Fibroblast of lung (primary cell): ENCODE measurements at places on chromosomes 12 and 14.

GRCh38 chr14:66101662-66102061 lies 384.5 kb upstream of the CCDC196 start:
- DNase-seq = no peak

DNA sequence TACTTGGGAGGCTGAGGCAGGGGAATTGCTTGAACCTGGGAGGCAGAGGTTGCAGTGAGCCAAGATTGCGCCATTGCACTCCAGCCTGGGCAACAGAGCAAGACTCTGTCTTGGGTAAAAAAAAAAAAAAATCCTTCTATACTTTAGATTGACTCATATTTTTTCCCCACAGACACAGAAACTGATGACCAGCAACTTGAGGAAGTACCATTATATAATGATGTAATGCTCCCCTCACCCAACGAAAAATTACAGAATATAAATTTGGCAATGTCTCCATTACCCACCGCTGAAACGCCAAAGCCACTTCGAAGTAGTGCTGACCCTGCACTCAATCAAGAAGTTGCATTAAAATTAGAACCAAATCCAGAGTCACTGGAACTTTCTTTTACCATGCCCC lies 24.3 kb upstream of the SNAPC1 start:
- DNase-seq = no peak

GRCh38 chr12:2270846-2271245 lies 218.1 kb downstream of the CACNA1C start:
- DNase-seq = no peak

DNA sequence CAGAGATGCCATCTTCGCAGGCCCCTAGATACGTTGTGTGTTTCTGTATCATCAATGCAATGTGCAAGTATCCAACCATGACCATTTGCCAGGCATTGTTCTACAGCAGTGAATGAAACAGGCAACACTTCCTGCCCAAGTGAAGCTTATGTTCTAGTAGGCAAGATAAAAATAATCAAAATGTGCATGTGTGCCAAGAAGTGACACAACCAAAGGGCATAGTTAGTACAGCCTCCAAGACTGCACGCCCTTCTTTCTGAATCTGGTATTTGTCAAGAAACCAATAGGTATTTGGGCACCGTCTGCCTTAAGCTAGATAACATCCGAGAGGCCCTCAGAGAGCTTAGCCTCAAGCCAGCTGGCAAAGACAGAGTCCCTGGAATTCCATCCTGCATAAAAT lies 152.0 kb downstream of the TMEM132C start:
- DNase-seq = no peak

DNA sequence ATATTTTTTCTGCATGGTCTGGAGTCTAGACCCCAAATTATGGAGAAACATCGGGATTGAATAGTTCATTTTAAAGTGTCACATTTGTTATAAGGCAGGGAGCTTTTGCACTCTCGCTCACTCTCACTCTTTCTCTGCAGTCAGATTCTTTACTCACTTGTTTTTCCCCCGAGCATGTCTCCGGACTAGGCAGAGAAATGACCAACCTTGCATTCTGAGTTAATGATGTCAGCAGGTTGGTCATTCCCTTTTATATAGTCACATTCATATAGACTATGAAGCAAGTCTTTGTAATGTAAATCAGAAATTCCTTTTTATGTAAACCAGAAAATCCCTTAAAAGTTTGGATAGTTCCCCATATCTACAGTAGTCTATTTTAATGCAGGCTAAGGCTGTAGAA lies 4.1 kb downstream of the C12orf75 start:
- peak; percentile 39 for DNase-seq

DNA sequence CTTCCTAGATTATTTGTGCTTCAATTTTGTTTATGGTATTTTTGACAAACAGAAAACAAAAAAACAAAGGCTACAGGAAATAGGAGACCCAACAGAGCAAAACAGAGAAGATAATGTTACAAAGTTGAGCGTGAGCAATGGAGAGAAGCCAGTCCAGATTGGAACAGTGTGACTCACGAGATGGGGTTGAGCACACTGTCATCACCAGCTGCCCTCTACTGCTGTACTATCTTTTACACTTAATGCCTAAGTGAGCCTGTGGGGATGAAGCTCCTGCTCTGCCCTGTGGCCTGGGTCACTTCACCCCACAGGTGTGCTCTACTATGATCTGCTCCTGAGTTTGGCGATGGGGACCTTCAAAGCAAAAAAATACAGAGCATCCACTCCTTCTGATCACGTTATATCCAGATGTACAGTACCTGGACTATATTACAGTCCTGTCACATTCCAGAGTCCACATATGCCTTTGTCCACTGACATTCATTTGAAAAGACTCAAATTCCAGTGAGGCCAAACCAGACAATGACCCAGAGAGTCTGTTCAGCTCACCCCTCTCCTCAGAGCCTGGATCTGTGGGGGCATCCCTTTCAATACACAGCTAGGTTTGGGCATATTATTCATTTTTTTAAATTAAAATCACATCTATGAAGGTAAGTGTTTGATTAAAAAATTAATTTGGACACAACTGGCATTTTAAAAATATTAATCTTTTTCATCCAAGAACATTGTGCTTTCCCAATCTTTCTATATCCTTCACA lies 4.4 kb downstream of the IPO8 start:
- DNase-seq = peak; percentile 73

DNA sequence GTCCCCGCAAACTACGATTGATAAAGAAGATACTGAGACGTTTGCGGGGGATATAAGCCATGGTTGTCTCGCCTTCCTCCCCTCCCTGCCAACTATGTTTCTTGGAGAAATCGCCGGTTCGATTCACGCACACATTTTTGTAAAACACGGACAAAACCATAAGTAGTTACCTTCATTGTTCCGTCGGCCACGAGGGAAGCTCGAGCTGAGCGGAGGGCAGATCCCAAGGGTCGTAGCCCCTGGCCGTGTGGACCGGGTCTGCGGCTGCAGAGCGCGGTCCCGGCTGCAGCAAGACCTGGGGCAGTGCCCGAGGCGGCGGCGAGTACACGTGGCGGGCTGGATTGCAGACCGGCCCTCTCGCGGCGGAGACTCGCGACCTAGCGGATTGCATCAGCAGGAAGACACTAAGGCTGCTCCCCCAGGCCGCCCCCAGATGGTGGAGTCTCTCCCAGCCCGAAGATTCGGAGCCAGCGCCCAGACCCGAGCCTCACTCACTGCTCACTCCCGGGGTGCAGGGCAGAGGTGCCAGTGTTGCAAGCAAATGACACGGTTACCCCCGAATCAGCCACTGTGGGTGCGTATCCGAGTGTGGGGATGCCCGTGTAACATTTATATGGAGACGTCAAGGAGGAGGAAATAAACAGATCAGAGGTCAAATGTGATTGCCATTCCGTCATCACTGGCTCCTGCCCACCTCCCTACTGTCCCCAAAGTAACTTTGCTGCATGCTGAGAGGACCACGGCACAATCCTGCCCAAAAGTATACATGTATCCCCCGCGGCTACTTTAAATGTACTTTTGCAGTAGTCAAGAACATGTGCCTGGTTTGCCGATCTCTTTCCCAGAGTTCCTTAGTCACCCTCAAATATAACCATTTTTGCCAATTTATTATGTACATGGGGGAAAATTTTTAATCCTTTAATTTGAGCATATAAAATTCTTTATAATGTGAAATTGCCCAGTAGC lies at the start of gene BCAT1:
BCAT1 (minus strand) TSS at position 345 of the 966 bp plus-strand sequence; CDS start at position 176, 169 bp downstream.
- DNase-seq = peak; percentile 89

- DNase-seq = peak; percentile 46
These were observed 759 bp downstream of the NFYB start for GRCh38 chr12:104137001-104137901.

DNA sequence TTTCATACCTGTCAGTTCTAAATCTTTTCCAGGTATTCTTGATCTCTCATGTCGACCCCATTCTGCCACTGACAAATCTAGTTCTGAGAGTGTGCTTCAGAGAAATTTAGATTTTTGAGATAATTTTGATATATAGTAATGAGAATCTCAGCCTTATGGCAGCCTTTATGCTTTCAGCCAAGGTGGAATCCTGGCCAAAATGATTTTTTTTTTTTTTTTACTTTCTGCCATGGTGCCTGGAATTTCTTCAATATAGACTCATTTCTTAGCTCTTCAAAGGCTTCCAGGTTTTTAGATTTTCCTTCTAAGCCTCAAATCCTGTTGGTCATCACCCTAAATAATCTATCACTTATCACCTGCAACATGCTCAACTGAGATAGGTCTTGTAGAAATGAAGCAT lies 926.6 kb downstream of the NRXN3 start:
- DNase-seq = no peak

DNA sequence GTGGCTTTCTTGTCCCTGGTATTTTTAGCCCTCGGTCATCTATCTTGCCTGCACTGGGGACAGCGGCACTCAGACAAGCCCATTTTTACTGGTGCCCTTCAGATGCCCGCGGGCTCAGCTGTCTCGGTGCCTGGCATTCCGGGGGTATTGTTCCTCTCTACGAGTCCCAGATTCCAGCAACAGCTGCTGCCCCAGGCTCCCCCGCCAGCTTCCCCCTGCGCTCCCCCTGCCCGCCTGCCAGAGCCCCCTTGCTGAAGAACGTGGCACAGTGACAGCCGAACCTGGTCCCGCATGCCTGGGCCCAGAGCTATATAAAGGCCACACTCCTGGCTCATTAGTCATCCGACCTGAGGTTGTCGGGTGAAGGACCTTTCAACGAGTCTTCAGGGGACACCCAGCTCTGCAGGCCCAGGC lies 10.9 kb upstream of the MYL2 start:
- DNase-seq = no peak

- DNase-seq = no peak
These were observed 5.6 kb downstream of the TCTN1 start for GRCh38 chr12:110619534-110619953.

DNA sequence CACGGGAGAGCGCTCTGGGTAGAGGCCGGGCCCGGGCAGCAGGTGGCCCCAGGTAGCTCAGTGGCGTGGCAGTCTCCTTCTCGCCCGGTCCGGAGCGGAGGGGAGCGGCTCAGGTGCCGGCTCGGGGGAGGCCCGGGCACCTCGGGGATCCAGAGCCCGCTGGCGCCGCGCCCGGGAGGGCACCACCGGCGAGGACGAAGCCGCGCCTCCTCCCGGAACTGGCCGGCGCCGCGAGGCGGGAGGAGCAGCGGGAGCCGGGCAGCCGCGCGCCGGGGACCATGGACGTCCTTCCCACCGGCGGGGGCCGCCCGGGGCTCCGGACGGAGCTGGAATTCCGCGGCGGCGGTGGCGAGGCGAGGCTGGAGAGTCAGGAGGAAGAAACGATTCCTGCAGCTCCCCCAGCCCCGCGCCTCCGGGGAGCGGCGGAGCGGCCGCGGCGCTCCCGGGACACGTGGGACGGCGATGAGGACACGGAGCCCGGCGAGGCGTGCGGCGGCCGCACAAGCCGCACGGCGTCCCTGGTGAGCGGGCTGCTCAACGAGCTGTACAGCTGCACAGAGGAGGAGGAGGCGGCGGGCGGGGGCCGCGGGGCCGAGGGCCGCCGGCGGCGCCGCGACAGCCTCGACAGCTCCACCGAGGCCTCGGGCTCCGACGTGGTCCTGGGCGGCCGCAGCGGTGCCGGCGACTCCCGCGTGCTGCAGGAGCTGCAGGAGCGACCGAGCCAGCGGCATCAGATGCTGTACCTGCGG lies 21.5 kb upstream of the GNS start:
- DNase-seq = peak; percentile 4

- peak; percentile 45 for DNase-seq
These were observed 565 bp downstream of the NT5DC3 start for GRCh38 chr12:103840462-103840875.

DNA sequence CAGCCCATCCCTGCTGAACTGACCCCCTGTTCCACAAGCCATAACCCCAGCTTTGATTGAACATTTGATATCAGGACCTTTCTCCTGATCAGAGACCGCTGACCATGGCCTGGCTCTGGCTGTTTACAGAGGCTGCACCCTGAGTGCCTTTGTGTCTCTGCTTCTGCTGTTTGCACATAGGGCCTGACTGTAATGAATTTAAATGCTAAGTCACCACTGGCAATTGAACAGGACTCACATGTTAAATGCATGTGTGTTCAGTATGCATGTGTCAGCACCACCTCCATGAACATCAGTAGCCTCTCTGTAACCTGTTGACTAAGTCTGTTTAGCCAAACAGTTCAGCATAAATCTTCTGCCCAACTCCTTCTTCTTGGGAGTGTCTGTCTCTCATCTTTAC lies 690.3 kb downstream of the TMEM121 start:
- DNase-seq = no peak

DNA sequence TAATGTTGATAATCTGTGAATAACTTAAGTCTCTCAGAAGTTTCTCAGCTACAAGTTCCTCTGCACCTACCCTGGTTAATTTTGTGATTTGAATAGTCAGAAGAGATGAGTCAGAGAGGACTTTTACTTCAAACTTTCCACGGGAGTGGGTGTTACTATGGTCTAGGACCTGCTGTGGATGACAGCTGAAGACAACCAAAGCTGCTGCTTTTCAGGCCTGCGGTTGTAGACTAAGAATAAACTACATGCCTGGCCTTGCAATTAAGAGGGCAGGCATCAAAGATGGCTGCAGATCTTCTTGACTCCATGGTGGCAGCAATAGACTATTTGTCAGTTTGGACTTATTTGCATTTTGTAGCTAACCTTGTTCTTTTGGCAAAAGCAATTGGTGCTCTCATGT lies 227.1 kb upstream of the KRR1 start:
- DNase-seq = peak; percentile 78

DNA sequence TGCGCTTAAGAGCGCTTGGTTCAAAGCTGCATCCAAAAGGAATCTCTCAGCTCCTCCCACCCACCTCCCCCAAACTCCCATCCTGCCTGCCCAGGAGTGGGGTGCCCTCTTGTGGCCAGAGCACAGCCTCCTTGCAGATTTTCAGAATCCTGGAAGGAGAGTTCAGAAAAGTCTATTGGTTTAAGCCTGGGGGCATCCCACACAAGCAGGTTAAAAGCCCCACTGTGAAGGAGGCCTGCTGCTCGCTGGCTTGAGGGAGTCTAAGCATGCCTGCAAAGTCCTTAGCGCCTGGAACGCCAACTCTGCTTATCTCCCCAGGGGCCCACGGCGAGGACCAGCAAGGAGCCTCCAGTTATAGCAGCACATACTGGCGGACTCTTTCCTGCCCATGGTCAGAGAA lies 297.1 kb downstream of the KSR2 start:
- peak; percentile 28 for DNase-seq
